Cardiac ventricle fibroblast (primary cell): ENCODE measurements at places on chromosomes 16 and 17. TPM values are rescaled to one million over a fixed set of nuclear protein-coding genes. Genes with fewer than 3 reads are reported as not detected.

Gene SCN4A
- total RNA-seq = not detected in 2 replicates

Gene PRSS33
- total RNA-seq = not detected in 2 replicates

Gene TADA2A
- total RNA-seq = 10.9 and 16.7 TPM in 2 replicates

Gene KRTAP4-1
- total RNA-seq = not detected in 2 replicates

Gene CHD9
- total RNA-seq = 34.6 and 52.4 TPM in 2 replicates

Gene KRTAP2-1
- not detected in 2 replicates for total RNA-seq

Gene IGSF6
- not detected in 2 replicates for total RNA-seq

Gene SHMT1
- total RNA-seq = 7.3 and 8.3 TPM in 2 replicates

Gene ADAM11
- 0.15 and 0.25 TPM in 2 replicates for total RNA-seq

Gene KRTAP3-2
- not detected in 2 replicates for total RNA-seq

Gene EIF1
- 315 and 385 TPM in 2 replicates for total RNA-seq

Gene KRT33A
- not detected in 2 replicates for total RNA-seq

Gene SYNRG
- 12.4 and 17.9 TPM in 2 replicates for total RNA-seq

Gene PTX4
- total RNA-seq = 0.37 TPM in 1 of 2 replicates, not detected in the other

Gene SLC16A6
- 0.06 and 0.34 TPM in 2 replicates for total RNA-seq

Gene ERN2
- 0.20 TPM in 1 of 2 replicates, not detected in the other for total RNA-seq

Gene KRT17
- total RNA-seq = 7.1 and 9.5 TPM in 2 replicates

Gene AGRP
- total RNA-seq = not detected in 2 replicates

Gene TSPOAP1
- total RNA-seq = 0.05 and 0.12 TPM in 2 replicates

Gene APOBR
- total RNA-seq = not detected in 2 replicates

Gene FBXL16
- not detected in 2 replicates for total RNA-seq

Gene CMTM1
- total RNA-seq = 0.25 and 1.2 TPM in 2 replicates

Gene CNTNAP1
- 15.3 and 15.6 TPM in 2 replicates for total RNA-seq

Gene KRTAP4-9
- total RNA-seq = not detected in 2 replicates

Gene SCGB1C2
- total RNA-seq = not detected in 2 replicates

Gene RPH3AL
- 2.1 and 4.9 TPM in 2 replicates for total RNA-seq

Gene MYH8
- not detected in 2 replicates for total RNA-seq

Gene ZNF385C
- total RNA-seq = not detected in 2 replicates

Gene CES1
- total RNA-seq = 28.2 and 41.6 TPM in 2 replicates

Gene TRPV3
- 1.0 and 4.7 TPM in 2 replicates for total RNA-seq

Gene DLX4
- total RNA-seq = not detected in 2 replicates

Gene TAC4
- not detected in 2 replicates for total RNA-seq

Gene TERF2IP
- 43.9 and 53.4 TPM in 2 replicates for total RNA-seq

Gene TAT
- total RNA-seq = not detected in 2 replicates

Gene PYDC1
- not detected in 2 replicates for total RNA-seq

Gene NOG
- total RNA-seq = not detected in 2 replicates

Gene CRHR1
- not detected in 2 replicates for total RNA-seq

Gene PPM1E
- total RNA-seq = 0.06 and 0.10 TPM in 2 replicates

Gene ABCA8
- 103 and 127 TPM in 2 replicates for total RNA-seq

Gene TMEM92
- total RNA-seq = not detected in 2 replicates

Gene SEZ6L2
- total RNA-seq = 43.9 and 57.2 TPM in 2 replicates

Gene CDH5
- 13.7 and 15.6 TPM in 2 replicates for total RNA-seq

Gene FAM171A2
- total RNA-seq = 2.6 and 6.6 TPM in 2 replicates

Gene LRRC75A
- 0.10 TPM in 1 of 2 replicates, not detected in the other for total RNA-seq

Gene CHP2
- total RNA-seq = not detected in 2 replicates

Gene DUSP3
- 19.4 and 23.5 TPM in 2 replicates for total RNA-seq

Gene TPPP3
- total RNA-seq = not detected in 2 replicates

Gene TLCD3B
- not detected in 2 replicates for total RNA-seq

Gene ADAP2
- 0.98 TPM in 1 of 2 replicates, not detected in the other for total RNA-seq

Gene KRTAP4-5
- total RNA-seq = not detected in 2 replicates

Gene MYH13
- not detected in 2 replicates for total RNA-seq

Gene CNTD1
- not detected in 2 replicates for total RNA-seq
